Stimulated activated CD8-positive, alpha-beta memory T cell treated with anti-CD3 and anti-CD28 coated beads, Interleukin-4, amount 100 ng/mL, for 24 hours (primary cell): ENCODE measurements at places on chromosomes 4 and X.

DNA sequence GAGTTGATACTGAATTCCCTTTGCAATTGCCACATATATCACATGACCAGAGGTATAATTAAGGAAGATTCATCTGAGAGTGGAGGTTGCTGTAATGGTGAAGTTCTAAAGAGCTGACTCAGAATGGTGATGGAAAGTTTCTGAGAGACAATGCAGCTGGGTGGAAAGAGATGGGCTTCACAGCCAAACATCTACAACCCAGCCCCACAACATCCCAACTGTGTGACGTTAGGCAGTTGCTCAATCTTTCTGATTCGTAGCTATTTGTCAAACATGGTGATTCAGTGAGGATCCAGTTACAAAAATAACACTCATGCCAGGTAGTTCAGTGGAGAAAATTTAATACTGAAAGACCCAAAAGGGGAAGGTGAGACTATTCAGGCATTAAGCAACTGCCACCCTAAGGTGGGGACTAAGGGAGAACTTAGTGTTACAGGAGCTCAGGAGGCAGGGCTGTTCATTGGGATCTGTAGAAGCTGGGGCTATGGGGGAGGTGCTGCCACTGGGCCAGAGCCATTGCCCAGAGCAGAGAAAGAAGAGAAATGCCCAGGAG lies 6.9 kb upstream of the AFF1 start:
- DNase-seq: no peak

- DNase-seq: no peak
These were observed 8.6 kb upstream of the VCX2 start for GRCh38 chrX:8179656-8180055.

DNA sequence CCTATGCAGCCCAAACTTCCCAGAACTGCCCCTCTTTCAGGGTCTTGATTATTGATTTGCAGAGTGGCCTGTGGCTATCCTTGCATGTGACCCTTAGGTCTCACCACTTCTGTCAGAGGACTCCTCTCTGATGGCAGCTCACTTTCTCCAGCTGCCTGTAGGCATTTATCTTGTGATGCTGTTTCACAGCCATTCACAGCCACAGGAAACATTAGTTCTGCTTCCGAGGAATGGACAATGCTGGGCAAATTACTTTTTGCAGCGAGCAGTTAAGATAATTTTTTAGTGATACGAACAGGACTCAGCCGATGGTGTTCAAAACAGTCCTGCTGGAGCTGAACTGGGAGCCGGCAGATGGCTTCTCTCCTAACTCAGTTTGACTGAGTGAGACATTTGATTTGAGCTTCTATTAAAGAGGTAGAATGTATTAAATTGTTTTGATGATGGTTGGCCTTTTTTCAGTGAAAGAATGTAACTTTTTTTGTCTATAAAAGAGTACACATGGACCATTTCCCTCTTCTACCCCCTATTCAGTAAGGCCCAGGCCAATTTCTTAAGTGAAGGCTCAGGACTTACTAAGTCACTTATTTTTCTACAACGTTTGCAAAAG lies 58.4 kb upstream of the TMEM150C start:
- no peak for DNase-seq

- no peak for DNase-seq
These were observed 733.3 kb downstream of the RPA4 start for GRCh38 chrX:97616883-97617530.

GRCh38 chr4:108060164-108060563 lies 70.5 kb downstream of the HADH start:
- DNase-seq: no peak

- no peak for DNase-seq
These were observed 4.9 kb downstream of the ZNF275 start for GRCh38 chrX:153338836-153339235.

GRCh38 chrX:129957241-129958082 lies 25.0 kb upstream of the BCORL1 start:
- peak; percentile 25 for DNase-seq

- no peak for DNase-seq
These were observed 39.8 kb upstream of the ATOH1 start for GRCh38 chr4:93788712-93789111.

GRCh38 chrX:17077361-17077760 lies 130.9 kb downstream of the REPS2 start:
- DNase-seq: no peak

DNA sequence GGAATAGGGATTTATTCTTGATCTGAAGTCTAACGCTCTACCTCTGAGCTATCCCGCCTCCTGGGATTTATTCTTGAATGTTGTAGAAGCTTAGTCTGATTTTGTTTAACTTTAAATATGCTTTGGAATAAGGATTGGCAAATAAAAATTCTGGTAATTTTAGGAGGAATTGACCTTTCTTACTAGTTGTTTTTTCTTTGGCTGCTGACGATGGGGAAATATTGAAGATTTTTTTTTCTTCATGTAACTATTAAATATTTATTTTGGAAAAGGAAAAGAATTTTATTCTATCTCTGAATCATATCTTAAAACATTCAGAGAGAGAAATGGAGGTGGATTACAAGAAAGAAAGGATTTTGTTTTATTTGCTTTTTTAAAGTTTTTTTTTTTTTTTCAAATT lies 122.9 kb downstream of the PDLIM5 start:
- no peak for DNase-seq

GRCh38 chr4:12963912-12964311 lies 520.2 kb downstream of the RAB28 start:
- DNase-seq: no peak

GRCh38 chr4:131044368-131044767 lies 1948.4 kb downstream of the C4orf33 start:
- no peak for DNase-seq

- no peak for DNase-seq
These were observed 4.7 kb upstream of the TSPYL2 start for GRCh38 chrX:53077207-53078197.

GRCh38 chr4:188695261-188695660 lies 556.0 kb downstream of the TRIML1 start:
- no peak for DNase-seq

- no peak for DNase-seq
These were observed 793 bp downstream of the GRIA3 start for GRCh38 chrX:123184866-123185276.

DNA sequence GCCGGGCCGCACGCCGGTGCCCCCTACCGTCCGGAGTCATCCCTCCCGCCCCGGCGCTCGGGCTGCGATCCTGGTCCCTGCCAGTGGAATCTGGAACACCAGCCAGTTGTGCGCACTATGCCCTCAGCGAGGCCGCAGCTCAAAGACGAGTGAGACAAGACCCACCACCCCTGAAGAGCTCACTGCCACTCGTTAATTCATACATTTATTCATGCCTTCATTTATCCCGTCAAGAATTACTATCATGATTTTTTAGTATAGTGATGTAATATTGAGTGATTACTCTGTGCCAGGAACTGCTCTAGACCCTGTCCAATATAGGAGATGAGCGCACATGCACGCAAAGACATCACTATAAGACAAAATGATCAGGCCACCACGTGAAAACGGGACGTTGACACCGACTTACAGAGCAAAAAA lies 247 bp upstream of the PPA2 start:
- DNase-seq: peak; percentile 80

- no peak for DNase-seq
These were observed 114.5 kb downstream of the ANXA5 start for GRCh38 chr4:121582296-121582695.
